T-cell (primary cell): ENCODE measurements at places on chromosomes 5 and 9.

DNA sequence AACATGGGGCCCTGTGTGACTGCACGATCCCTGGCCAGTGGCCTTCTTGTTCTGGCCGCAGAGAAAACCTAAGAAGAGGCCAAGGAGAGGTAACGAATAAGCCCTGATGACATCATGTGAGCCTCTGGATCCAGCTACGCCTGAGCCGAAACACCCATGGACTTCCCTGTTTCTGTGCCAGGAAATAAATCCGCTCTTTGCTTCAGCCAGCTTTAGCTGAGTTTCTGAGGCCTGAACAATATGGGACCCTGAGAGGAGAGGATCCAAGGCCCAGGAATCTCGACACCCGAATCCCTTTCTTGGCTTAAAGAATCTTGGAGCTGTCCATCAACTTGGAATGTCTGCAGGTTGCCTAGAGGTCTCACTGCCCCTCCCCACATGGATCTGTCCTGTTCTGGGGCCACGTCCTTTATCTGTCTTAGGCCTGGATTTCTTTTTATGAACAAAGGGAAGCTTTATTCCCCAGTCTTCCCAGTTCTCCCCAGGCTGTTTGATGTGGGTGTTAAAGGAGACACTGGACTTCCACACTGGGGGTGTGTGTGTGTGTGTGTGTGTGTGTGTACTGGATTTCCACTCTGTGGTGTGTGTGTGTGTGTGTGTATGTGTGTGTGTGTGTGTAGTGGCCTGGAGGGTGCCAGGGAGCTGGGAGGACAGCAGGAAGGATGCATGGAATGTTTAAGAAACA lies 13.7 kb downstream of the IER5L start:
- no peak overlapping the region for H3K27ac ChIP-seq
- H3K4me3 ChIP-seq = no peak overlapping the region
- no peak for DNase-seq
- H3K36me3 ChIP-seq = no peaks in the 10 kb centered on the region
- H3K27me3 ChIP-seq = no peaks in the 10 kb centered on the region

- H3K4me1 ChIP-seq = no peaks in the 10 kb centered on the region
- no peak for DNase-seq
- H3K27ac ChIP-seq = no peak overlapping the region
- no peaks in the 10 kb centered on the region for H3K27me3 ChIP-seq
- H3K36me3 ChIP-seq = no peaks in the 10 kb centered on the region
Measured at GRCh38 chr9:16501141-16501540, 369.3 kb downstream of the BNC2 start.

DNA sequence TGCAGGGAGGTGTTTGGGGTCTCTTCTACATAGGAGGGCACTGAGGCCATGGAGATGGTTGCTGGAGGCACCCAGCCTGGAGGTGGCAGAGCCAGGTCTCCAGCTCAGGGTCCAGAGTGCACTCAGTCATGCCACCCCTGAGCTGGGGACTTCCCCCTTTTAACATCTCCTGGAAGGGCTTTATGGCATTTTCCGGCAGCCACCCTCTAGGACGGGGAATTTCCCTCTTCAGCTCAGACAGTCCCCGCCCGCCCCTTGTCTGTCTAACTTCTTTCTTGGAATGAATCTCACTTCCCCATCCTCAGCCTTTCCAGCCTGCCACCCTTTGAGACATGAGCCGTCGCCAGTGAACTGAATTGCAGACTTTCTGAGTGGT lies 49.9 kb downstream of the COL15A1 start:
- H3K4me1 ChIP-seq = peaks cover 3% of the 10 kb centered on the region
- no peaks in the 10 kb centered on the region for H3K36me3 ChIP-seq
- H3K27me3 ChIP-seq = peaks cover 21% of the 10 kb centered on the region
- DNase-seq = no peak
- no peak overlapping the region for H3K4me3 ChIP-seq

GRCh38 chr5:76065258-76065657 lies 17.9 kb upstream of the SV2C start:
- no peaks in the 10 kb centered on the region for H3K36me3 ChIP-seq
- no peak overlapping the region for H3K27ac ChIP-seq
- H3K27me3 ChIP-seq = peaks cover 7% of the 10 kb centered on the region
- no peak overlapping the region for H3K4me3 ChIP-seq
- H3K4me1 ChIP-seq = no peaks in the 10 kb centered on the region

- no peaks in the 10 kb centered on the region for H3K4me1 ChIP-seq
- H3K27ac ChIP-seq = no peak overlapping the region
- H3K36me3 ChIP-seq = no peaks in the 10 kb centered on the region
- no peak overlapping the region for H3K4me3 ChIP-seq
- DNase-seq = no peak
Measured at GRCh38 chr5:18240971-18241370, 606.7 kb downstream of the TAF11L14 start.

- DNase-seq = no peak
- no peaks in the 10 kb centered on the region for H3K27me3 ChIP-seq
- no peak overlapping the region for H3K27ac ChIP-seq
- H3K4me3 ChIP-seq = no peak overlapping the region
- H3K36me3 ChIP-seq = no peaks in the 10 kb centered on the region
Measured at GRCh38 chr5:12648558-12648957, 744.3 kb upstream of the CTNND2 start.

- no peak overlapping the region for H3K4me3 ChIP-seq
- H3K27me3 ChIP-seq = no peaks in the 10 kb centered on the region
- no peaks in the 10 kb centered on the region for H3K4me1 ChIP-seq
- H3K36me3 ChIP-seq = no peaks in the 10 kb centered on the region
Measured at GRCh38 chr5:168865968-168866367, 286.8 kb upstream of the PANK3 start.

DNA sequence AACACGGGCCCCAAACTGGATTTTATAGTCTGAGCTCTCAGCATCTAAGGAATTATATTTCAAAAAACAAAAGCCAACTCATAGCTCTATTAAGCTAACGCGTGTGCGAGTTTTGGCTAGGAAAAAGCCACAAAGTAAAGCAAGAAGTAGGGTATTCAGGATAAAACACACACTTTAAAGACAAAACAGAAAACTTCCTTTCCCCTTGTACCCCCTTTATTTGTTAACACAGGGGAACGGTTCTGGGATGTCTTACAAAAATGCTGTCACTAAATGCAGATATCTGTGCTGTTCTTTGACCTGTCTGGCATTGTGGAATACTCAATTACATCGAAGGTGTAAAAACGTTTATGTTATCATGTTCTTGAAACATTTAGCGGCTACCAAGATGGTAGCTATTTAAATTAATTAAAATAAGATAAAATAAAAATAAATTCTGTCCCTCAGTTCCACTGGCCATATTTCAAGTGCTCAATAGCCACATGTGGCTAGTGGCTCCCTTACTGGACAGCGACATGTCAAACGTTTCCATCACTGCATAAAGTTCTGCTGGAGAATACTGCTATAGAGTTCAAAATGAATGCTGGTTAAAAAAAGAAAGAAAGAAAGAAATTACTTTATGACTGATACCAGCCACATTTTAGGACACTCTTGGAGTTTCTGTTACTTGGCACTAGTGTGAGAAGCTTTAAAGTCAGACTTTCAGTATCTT lies 7.2 kb upstream of the MEF2C start:
- no peak overlapping the region for H3K27ac ChIP-seq
- H3K4me1 ChIP-seq = no peaks in the 10 kb centered on the region
- DNase-seq = no peak
- peak overlapping the region; percentile 30 for H3K4me3 ChIP-seq
- H3K27me3 ChIP-seq = peaks cover 13% of the 10 kb centered on the region
- no peaks in the 10 kb centered on the region for H3K36me3 ChIP-seq

GRCh38 chr9:119289740-119290433 lies 79.3 kb downstream of the BRINP1 start:
- H3K36me3 ChIP-seq = no peaks in the 10 kb centered on the region
- H3K27ac ChIP-seq = no peak overlapping the region
- H3K4me1 ChIP-seq = no peaks in the 10 kb centered on the region
- no peak overlapping the region for H3K4me3 ChIP-seq
- H3K27me3 ChIP-seq = no peaks in the 10 kb centered on the region

GRCh38 chr5:125275725-125276090 lies 529.3 kb upstream of the ZNF608 start:
- H3K4me1 ChIP-seq = no peaks in the 10 kb centered on the region
- H3K27me3 ChIP-seq = no peaks in the 10 kb centered on the region
- H3K27ac ChIP-seq = no peak overlapping the region
- H3K4me3 ChIP-seq = no peak overlapping the region
- no peaks in the 10 kb centered on the region for H3K36me3 ChIP-seq

DNA sequence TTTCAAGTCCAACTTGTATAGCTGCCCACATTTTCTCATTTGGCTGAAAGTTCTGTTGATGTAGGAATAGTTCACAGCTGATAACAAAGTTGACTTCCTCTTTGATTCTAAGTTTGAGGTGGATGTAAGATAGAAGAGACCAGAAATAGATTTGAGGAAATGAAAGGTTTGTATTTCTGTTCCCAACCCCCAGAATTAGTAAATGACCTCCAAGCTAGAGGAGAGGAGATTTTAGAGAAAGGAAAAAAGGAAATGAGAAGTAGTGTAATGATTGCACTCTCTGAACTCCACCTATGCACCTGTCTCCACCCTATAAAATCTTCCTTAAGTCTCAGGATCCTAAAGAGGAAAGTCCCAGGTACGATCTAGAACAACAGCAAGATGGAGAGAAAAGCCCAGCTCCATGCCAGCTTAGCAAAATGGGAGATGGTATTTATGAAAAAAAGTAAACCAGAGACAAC lies 130.4 kb upstream of the POC5 start:
- H3K4me1 ChIP-seq = no peaks in the 10 kb centered on the region
- no peak overlapping the region for H3K27ac ChIP-seq
- H3K36me3 ChIP-seq = no peaks in the 10 kb centered on the region
- H3K27me3 ChIP-seq = no peaks in the 10 kb centered on the region
- no peak for DNase-seq
- H3K4me3 ChIP-seq = no peak overlapping the region

DNA sequence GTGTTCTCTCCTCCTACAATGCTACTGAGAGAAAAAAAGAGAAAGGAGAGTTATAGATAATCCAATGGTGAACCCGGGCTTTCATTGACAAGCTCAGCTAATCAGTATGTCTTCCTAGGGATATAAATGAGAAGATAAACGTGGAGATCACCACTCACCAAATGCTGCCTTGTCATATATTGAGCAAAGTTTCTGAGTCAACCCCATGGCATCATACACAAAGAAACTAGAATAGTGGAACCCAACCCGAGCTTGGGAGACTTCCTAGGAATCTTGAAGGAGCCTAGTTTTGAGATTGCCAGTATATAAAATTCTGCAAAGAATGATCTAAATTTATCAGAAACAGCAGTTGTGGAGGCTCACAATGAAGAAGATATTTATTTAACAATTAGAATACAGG lies 47.8 kb downstream of the PTPN3 start:
- no peak overlapping the region for H3K27ac ChIP-seq
- peaks cover 10% of the 10 kb centered on the region for H3K4me1 ChIP-seq
- H3K27me3 ChIP-seq = peaks cover 15% of the 10 kb centered on the region
- H3K4me3 ChIP-seq = no peak overlapping the region
- DNase-seq = no peak

DNA sequence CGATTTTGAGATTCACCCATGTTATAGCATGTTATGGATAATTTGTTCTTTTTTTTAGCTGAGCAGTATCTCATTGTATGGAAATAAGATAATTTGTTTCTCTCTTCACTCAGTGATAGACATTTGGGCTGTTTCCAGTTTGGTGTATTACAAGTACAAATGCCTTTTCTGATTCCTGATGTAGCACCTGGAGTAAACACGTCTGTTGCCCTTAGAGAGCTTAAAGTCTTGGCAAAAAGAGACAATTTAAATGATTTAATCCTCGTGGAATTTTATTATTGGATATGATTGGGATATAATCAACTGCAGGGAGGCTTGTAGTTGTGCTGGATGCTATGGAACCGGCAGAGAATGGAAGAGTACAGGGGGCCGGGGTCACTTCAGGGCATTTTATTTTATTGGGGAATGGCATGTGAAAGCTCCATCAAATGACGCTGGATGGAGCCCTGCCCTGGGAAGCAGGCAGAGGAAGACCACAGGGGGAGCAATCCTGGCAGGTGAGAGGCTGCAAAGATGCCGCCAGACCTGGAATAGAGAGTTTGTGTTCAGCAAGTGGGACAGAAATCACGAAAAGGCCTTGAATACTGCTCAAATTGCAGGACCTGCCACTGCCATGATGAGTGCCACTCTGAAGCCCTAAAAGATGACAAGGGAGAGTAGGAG lies 31.0 kb upstream of the TGFBI start:
- H3K36me3 ChIP-seq = no peaks in the 10 kb centered on the region
- H3K27me3 ChIP-seq = peaks cover 19% of the 10 kb centered on the region
- DNase-seq = no peak
- H3K4me3 ChIP-seq = no peak overlapping the region

GRCh38 chr9:113393281-113393680 lies 7.8 kb downstream of the ALAD start:
- H3K4me3 ChIP-seq = no peak overlapping the region
- no peaks in the 10 kb centered on the region for H3K27me3 ChIP-seq
- H3K4me1 ChIP-seq = no peaks in the 10 kb centered on the region
- DNase-seq = no peak
- peaks cover 41% of the 10 kb centered on the region for H3K36me3 ChIP-seq

DNA sequence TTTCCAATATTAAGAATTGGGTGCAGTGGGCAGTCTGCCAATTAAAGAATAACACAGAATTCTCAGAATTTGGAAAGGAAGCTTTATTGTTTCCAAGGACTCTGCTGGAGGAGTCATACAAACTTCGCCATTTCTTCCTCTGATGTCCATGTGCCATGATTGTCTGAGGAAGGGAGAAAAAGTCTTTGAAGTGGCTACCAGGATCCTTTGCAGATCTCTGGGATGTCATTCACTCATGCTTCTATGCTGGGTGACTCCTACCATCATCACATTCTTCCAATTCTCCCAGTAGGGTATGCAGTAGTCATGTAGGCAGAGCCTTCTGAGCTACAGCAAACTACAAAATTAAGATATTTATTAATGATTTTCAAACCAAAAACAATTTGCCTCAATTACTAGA lies 3.2 kb upstream of the SMAD5 start:
- H3K4me3 ChIP-seq = no peak overlapping the region
- no peak for DNase-seq
- H3K27ac ChIP-seq = no peak overlapping the region
- H3K4me1 ChIP-seq = no peaks in the 10 kb centered on the region
- no peaks in the 10 kb centered on the region for H3K36me3 ChIP-seq
- H3K27me3 ChIP-seq = no peaks in the 10 kb centered on the region

DNA sequence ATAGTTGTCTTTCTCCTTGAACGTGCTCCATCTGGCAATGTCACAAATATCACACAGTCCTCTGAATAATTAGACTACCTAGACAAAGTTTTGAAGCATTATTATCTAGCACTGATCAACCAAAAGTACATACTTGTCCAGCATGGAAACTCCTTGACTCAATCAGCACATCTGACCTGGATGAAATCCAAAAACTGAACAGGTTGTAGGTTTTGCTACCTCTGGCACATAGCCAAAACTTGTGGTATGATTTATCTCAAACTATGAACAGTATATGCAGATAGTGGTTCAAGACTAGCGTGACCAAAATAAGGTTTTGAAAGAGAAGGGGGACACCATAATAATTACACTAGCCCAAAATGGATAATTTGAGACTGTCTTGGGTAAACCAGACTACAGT lies 158.1 kb downstream of the ARRDC3 start:
- H3K36me3 ChIP-seq = no peaks in the 10 kb centered on the region
- H3K27ac ChIP-seq = no peak overlapping the region
- H3K27me3 ChIP-seq = no peaks in the 10 kb centered on the region

GRCh38 chr5:167785901-167786300 lies 505.5 kb upstream of the WWC1 start:
- no peaks in the 10 kb centered on the region for H3K4me1 ChIP-seq
- no peak overlapping the region for H3K27ac ChIP-seq
- H3K27me3 ChIP-seq = no peaks in the 10 kb centered on the region
- no peak for DNase-seq
- no peak overlapping the region for H3K4me3 ChIP-seq
